ENCODE measurements at places on chromosomes 2 and 18.

GRCh38 chr2:173354073-173354581 is 545 bp upstream of the CDCA7 start:
- DNase-seq, result no peak

DNA sequence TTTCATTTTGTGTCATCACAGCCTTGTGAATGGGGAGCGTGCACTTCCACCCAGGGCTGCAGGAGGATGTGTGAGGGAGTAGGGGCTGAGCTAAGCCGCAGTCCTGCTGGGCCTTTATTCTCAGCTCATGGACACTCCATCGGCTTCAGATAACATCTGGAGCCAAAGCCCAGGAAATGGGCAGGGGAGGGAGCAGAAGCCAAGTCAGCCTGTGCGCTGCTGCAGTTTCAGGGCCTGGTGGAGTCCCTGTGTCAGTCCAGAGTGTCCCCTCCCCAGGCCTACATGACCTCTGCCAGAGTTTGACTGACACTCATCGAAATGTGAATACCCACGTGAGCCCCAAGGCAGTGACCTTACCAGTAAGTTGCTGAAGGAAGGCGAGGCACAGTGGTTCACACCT is 242.2 kb downstream of the LOXHD1 start:
- no peak for DNase-seq

DNA sequence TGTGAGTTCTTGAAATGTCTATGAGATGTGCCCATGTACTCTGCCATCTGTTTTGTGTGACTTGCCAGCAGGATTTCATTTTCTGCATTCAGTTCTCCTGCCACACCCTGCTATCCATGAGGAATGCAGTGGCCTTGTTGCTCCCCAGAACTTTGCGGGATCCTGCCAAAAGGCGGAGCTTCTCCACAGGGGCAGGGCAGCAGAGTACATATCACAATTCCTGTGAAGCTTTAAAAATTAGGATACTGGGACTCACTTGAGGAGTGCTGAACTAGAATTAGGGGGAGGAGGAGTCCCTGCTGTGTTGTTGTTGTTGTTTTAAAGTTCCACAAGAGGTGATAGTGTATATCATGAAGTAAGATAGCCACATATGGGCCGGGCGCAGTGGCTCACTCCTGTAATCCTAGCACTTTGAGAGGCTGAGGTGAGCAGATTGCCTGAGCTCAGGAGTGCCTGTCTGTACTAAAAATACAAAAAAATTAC is 76.4 kb downstream of the TANC1 start:
- DNase-seq, result no peak

DNA sequence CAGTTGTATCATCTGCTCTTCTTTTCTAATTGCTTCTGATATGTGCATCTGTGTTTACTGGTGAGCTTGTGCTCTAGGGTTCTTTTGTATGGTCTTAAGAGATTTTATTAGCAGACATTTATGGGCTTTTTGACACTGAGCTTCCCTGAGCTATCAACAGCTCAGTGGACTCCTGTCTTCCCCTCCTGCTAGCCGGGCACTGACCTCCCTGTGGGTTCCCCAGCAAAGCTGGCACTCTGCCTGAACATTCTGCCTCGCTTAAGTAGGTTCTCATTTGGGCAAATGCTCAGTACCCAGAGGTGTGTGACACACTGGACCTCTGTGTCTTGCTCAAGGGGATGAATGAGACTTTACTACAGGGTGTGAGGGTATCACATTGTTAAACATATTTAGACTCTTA is 15.8 kb downstream of the TRAF3IP1 start:
- DNase-seq, result no peak

GRCh38 chr2:159065891-159066290 is 97.5 kb downstream of the TANC1 start:
- no peak for DNase-seq

GRCh38 chr2:186889101-186889879 is 40.3 kb upstream of the ZSWIM2 start:
- no peak for DNase-seq

- DNase-seq, result no peak
Observed at GRCh38 chr2:60569680-60570111, 16.2 kb upstream of the BCL11A start.

GRCh38 chr18:3055186-3055728 is 42.3 kb upstream of the LPIN2 start:
- no peak for DNase-seq

DNA sequence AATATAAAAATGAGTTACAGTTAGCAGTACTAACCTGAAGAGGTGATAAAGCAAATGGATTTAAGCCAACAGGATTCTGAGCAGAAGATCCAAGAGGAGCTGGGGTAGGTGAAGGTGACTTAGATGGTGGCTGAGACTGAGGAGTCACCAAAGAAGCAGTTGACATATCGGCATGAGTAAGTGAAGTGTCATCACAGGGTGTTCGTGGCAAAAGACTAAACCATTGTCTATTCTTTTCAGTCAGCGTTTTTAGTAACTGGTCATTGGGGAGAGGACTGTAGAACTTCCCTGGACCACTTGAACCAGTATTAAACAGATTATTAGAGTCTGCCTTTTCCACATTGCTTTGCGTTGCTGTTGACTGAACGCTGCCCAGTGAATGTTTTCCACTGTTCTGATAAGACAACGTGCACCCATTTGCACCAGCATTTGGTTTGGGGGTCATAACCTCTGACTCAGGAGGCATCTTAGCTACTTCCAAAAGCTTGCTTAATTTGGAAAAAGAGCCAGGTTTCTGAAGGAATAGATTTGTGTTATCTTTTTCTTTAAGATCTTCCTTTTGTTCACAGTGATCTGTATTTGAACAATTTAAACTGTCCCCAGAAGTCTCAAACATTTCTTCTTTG is 63.3 kb upstream of the WDSUB1 start:
- DNase-seq, result no peak

DNA sequence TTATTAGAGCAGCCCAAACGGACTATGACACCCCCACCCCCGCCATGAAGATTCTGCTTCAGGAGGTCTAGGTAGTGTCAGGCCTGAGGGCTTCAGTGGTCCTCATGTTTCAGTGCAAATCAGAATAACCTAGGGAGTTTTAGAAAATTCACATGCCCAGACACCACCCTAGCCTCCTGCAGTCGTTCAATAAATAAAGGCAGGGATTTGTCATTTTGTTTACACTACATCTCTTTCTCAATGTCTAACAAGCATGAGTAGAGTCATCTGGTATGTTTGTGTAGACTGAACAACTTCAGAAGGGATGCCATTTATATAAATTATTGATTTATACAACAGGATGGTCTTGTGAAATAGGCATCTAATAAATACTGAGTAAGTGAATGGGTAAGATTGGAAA is 112.1 kb upstream of the SERPINE2 start:
- DNase-seq, result no peak

Measured in NK-92 treated with Interleukin-12 subunit alpha and Interleukin-12 subunit beta, amount 100 ng/mL, for 24 hours (cell line).